ENCODE measurements at places on chromosomes 3 and 15.

DNA sequence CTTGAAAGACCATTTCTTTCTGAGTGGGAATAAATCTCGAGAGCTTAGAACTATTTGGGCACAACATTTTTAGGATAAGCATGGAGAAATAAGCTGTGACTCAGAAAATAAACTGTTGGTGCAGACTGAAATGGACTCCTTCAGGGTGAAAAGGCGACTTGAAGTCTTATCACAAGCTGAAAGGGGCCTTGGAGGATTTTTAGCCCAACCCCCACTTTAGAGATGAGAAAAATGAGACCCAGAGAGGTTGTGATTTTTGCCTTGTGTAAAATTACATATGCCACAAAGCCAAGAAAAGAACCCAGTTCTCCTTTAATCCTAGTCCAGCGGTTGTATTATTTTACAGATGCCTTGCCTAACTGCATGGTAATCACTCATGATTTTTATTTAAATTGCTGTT is 1.5 kb downstream of the ATP1B3 start:
- DNase-seq: no peak

DNA sequence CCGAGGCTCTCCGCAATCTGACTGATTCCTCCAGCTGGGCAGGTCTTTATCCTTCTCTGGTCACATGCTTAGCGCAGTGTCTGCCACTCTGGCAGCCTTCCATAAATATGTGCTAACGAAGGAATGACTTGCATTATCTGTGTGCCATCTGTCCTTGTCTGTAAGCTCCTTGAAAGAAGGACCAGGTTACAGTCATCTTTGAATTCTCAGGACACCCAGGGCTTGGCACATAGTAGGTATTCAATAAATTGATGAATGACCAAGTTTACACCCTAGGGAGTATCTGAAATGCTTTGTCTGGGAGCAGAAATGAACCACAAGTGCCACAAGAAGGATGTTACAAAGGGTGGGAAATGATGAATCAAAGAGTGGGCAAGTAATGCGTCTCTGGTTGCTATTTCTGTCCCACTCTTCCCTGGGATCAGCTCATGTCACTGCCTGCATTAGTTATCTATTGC is 16.5 kb upstream of the FAM3D start:
- no peak for DNase-seq

DNA sequence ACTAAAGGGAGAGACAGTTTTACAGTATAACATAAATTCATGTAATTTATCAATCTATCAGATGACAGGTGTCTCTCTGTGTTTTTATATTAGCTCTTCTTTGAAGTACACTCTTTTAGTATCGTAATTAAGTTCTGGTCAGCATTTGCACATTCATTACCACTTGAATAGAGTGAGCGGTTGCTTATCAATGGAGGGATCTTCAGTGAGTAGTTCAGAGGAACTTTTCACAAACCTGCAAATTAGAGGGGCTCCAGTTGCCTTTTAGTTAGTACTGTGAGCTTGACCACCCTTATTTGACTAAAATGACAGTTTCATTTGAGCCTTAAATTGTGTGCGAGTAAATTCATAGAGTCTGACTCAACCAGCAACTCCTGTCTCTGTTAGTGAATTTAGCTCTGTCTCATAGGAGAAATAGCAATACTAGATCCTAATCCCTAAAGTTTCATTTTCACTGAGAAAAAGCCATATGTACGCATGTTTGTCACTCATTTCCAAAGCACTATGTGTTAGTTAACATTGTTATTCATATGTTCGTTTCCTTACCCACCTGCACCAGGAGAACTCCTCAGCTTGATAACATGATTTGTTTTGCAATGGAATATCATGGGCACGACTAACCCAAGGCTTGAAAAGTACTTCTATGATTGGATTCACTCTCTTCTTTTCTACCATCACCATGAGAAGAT is 57.5 kb upstream of the ZBED2 start:
- no peak for DNase-seq

DNA sequence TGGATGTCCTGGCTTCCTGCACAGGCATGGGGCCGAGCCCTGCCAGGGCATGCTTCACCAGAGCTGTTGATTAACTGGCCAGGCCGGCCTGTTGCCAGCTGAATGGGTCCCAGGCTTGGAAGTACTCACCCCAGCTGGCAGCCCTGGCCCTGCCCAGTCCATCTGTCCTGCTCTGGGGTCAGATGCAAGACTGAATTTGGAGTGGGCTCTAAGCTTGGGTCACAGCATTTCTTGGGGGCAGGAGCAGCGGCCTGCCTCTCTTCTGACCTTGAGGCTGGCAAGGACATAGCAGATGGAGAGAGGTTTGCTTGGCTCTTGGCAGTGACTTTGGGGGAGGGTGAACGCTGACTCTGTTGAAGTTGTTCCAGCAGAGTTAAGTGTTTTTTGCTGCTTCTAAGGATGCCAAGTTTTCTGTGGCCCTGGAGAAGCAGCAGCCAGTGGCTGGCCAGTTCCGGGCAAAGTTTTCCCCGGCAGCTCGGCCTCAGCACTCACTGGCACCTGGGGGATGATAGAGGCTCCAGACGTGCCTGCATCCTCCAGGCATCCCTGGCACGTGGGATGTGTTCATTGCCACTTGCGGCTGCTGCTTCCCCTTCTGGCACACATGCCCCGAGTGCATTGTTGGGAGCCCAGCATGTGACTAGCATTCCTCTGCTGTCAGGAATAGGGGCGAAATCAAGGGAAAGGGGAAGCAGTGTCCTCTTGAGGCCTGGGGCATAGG is 22.9 kb downstream of the PDIA5 start:
- DNase-seq: no peak

GRCh38 chr3:117932441-117932840 is 1102.2 kb downstream of the IGSF11 start:
- DNase-seq: no peak

DNA sequence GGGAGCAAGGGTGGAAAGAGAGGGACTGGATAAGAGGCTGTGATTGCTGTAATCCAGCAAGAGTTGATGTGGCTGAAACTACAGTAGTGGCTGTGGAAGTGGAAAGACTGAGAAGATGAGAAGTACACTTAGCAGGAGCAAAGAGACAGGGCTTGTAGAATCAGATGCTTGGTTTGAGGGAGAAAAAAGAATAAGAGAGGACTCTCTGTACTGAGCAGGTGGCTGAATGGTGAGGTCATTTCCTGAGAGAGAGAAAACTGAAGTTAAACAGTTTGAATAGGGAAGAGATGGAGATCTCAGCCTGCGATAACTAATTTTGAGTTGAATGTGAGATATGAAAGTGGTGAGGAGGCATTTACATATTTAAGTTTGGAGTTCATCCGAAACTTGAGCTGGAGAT is 95.8 kb upstream of the SLC25A36 start:
- DNase-seq: no peak
